CD4-positive, alpha-beta T cell treated with Interleukin-4 for 1 hour (primary cell): ENCODE measurements at places on chromosomes 16 and 17.

DNA sequence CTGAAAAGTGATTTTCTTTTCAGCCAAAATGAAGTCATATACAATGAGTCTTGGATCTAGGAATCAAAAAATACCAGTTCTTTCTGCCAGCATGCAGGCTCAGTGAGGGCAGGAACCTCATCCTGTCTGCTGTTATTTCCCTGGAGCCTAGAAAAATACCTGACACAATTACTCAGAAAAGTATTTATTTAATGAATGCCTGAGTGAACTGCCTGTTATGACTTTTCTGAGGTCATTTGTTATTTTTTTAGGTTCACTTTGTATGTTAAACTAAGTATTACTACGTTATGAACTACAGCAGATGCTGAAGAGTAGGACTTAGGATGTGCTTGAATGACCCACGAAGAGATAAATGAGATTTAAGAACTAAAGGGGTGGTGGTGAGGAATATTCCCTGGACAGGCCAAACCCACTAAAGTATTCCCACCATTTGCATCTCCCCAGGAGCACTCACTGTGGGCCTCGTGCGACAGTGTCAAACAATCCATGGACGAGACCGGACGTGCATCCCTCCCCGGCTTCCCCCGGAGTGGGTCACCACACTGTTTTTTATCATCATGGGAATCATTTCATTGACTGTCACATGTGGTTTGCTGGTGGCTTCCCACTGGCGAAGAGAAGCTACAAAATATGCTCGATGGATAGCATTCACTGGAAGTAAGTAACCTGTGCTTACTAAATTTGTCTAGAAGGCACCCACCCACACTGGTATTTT lies 17.1 kb upstream of the VWA3A start:
- no peak for DNase-seq

- DNase-seq: no peak
Measured at GRCh38 chr16:74226338-74226954, 70.2 kb upstream of the PSMD7 start.

- no peak for DNase-seq
Measured at GRCh38 chr16:12546918-12547607, 256.6 kb downstream of the CPPED1 start.

- DNase-seq: no peak
Measured at GRCh38 chr16:2450535-2450934, 9.4 kb upstream of the TEDC2 start.

- peak; percentile 63 for DNase-seq
Measured at GRCh38 chr17:49748791-49749190, 15.1 kb downstream of the FAM117A start.
